ENCODE measurements at places on chromosomes 5 and 9.

- H3K27ac ChIP-seq: no peak overlapping the region
- H3K4me1 ChIP-seq: no peaks in the 10 kb centered on the region
- H3K4me3 ChIP-seq: no peak overlapping the region
- H3K27me3 ChIP-seq: no peaks in the 10 kb centered on the region
- DNase-seq: no peak
- H3K36me3 ChIP-seq: no peaks in the 10 kb centered on the region
These were observed 27.1 kb downstream of the CCDC125 start for GRCh38 chr5:69305512-69305911.

- no peak overlapping the region for H3K27ac ChIP-seq
- H3K36me3 ChIP-seq: no peaks in the 10 kb centered on the region
- no peak overlapping the region for H3K4me3 ChIP-seq
- no peak for DNase-seq
- H3K27me3 ChIP-seq: no peaks in the 10 kb centered on the region
These were observed 536.0 kb downstream of the PDE4D start for GRCh38 chr5:59357381-59357977.

DNA sequence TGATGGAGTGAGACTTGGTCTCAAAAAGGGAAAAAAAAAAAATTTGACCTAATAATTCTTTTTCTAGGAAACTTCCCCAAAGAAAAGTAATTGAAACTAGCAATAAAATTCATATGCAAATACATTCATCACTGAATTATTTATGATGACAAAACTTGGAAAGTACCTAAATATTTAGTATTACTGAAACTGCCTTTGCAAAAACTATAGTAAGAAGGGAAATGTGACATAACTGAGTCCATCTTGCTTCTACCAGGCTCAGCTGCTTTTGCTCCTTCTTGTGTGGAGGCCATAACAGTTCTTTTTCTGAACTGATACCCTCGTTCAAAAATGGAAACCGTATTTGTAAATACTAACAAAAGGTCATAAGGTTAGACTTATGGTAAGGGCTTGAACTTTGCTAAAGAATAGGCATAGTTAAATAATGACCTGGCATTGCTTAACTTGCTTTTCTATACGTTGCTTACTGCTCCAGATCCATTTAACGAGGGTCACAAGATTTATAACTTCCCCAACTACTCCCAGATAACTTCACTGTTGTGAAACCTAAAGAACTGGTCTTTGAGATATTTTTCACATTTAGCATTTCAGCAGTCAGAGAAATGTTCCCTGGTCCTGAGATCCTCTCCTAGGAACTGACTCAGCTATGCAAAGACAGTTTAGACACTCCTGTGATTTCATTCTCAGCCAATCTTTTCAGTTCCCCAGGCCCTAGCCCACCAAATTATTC lies 68.4 kb downstream of the CFAP95 start:
- H3K27me3 ChIP-seq: no peaks in the 10 kb centered on the region
- no peaks in the 10 kb centered on the region for H3K4me1 ChIP-seq
- H3K36me3 ChIP-seq: no peaks in the 10 kb centered on the region
- DNase-seq: no peak
- no peak overlapping the region for H3K27ac ChIP-seq

DNA sequence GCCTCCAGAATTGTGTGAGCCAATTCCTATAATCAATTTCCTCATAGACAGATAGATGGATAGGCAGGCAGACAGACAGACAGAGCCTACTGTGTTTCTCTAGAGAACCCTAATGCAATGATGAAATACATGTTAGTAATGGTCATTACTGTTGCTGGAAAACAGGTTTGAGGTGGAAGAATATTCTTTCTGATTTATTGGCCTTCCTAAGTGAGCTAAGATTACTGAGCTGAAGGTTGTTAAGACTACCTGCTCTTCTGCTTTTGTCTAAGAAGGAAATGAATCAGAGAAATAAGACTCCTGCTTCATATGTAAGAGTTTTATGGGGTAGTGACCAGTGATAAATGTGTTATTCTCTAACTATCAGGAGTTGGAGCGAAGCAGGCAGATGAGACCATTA lies 219.9 kb downstream of the ELAVL2 start:
- H3K27ac ChIP-seq: no peak overlapping the region
- DNase-seq: no peak
- H3K4me3 ChIP-seq: no peak overlapping the region
- H3K36me3 ChIP-seq: no peaks in the 10 kb centered on the region

DNA sequence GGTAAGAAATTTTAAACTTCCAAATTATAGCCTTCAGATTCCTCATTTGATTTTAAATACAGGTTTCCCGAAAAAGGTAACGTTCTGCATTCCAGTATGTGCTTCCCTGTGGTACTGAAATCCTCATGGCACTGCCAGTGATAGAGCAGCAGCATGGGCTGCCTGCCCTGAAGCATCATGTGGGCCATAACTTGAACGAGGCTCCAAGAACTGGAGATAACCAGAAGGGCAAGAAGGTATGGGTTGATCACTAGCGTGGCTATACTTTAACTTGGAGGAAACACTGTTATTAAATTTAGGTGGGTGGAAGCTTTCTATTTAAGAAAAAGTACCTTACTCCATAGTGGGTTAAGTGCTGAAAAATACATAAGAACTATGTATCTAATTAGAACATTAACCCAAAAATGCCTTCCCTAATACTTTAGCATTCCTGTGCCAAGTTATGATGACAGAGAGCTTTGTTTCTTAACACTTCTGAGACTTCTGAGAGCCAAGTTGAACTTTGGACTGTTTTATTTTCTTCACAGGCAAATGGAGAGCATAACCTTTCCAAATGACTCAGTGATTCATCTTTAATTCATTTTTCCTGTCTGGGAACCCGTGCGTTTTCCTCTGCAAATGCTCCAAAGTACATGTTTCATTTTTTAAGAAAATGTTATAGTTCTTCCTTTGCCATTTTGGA lies 191.5 kb upstream of the GNA14 start:
- H3K36me3 ChIP-seq: no peaks in the 10 kb centered on the region
- no peaks in the 10 kb centered on the region for H3K27me3 ChIP-seq
- DNase-seq: peak; percentile 72
- no peaks in the 10 kb centered on the region for H3K4me1 ChIP-seq
- no peak overlapping the region for H3K27ac ChIP-seq
- no peak overlapping the region for H3K4me3 ChIP-seq

DNA sequence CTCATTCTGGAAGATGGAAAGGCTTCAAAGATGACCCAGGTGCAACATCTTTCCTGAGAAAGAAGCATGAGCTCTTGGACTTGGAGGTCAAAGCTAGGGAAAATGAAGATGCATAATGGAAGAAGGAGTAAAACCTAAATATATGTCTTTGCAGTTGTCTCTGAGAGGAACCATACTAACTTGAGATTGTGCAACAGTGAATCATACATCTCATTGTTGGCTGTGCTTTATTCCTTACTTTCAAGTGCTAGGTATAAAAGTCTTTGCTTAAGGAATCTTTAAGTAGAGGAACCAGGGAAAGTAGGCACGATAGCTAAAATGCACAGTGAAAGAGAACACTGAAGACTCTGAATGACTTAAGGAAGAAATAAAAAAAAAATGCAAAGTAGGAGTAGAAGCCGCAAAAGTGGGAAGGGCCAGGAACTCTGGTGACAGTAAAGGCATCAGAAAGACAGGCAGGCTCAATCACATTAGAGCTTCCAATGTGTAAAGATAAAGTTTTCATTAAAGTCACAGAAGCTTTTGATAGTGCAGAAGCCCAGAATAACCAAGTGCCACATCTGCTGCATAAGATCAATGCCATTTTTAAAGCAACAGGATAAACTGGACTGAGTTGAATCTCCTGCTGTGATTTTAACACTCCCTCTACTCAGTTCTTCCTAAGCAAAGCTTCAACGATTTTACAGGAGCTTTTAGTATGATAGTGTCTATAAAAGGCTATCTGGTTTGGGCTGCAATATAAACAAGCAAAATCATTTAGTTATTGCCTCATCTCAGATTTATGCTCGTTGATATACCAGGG lies 432.3 kb upstream of the EDIL3 start:
- H3K27ac ChIP-seq: no peak overlapping the region
- no peaks in the 10 kb centered on the region for H3K27me3 ChIP-seq
- H3K36me3 ChIP-seq: no peaks in the 10 kb centered on the region
- no peak for DNase-seq
- no peaks in the 10 kb centered on the region for H3K4me1 ChIP-seq

- no peaks in the 10 kb centered on the region for H3K4me1 ChIP-seq
- no peaks in the 10 kb centered on the region for H3K36me3 ChIP-seq
- H3K4me3 ChIP-seq: no peak overlapping the region
- DNase-seq: no peak
- no peak overlapping the region for H3K27ac ChIP-seq
These were observed 8.9 kb upstream of the ELOVL7 start for GRCh38 chr5:60852940-60853339.

- no peaks in the 10 kb centered on the region for H3K27me3 ChIP-seq
- H3K27ac ChIP-seq: no peak overlapping the region
- no peaks in the 10 kb centered on the region for H3K36me3 ChIP-seq
- H3K4me1 ChIP-seq: no peaks in the 10 kb centered on the region
These were observed 243.0 kb downstream of the CDH10 start for GRCh38 chr5:24401773-24402172.

DNA sequence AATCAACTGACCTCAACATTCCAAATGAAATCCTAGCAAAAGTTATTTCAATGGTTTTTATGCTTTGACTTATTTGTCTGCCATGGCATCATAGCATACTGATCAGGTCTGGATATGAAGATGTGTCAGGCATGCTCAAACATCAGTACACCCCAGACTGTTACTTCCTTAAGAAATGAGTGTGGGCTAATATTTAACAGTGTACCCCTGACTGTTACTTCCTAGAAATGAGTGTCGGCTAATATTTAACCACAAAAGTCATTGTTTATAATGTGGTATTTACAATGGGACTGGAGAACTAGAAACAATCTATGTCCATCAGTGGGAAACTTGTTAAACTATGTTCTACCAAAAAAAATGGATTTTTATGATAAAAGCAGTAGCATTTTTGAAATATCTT lies 38.1 kb upstream of the HNRNPA0 start:
- no peak overlapping the region for H3K4me3 ChIP-seq
- no peak overlapping the region for H3K27ac ChIP-seq
- no peaks in the 10 kb centered on the region for H3K36me3 ChIP-seq
- H3K27me3 ChIP-seq: no peaks in the 10 kb centered on the region
- no peaks in the 10 kb centered on the region for H3K4me1 ChIP-seq

DNA sequence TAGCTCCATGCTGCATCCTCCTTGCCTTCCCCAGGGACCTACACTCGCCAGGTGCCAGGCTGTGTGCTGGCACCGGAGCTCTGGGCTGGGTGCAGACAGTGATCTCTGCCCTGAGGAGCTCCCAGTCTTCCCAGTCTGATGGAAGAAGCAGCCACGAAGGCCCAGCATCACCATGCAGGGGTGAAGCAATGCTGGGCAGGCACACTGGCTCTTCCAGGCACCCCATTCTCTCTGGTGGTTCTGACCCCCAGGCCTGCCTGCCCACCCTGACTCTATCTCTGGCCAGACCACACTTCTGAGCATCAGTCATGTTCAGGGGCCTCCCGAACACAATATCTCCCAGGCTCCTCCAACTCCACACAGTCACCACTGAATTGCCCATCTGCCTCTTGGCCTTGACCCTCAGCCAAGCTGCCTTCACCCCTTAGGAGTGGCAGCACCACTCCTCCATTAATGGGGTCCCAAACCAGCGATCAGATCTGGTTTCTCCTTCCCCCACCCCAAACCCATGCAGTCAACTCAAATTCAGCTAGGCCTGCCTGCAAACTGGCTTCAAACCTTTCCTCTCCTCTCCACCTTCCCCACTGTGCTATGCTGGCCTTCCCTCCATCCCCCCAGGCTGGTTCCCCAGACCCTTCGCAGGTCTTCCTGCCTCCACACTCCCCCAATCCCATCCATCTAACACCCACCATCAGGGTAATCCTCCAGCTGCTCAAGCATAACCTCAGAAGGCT lies 102.7 kb upstream of the MVB12B start:
- H3K36me3 ChIP-seq: no peaks in the 10 kb centered on the region
- no peak overlapping the region for H3K27ac ChIP-seq
- peaks cover 4% of the 10 kb centered on the region for H3K4me1 ChIP-seq

- no peak overlapping the region for H3K27ac ChIP-seq
- no peak overlapping the region for H3K4me3 ChIP-seq
- no peaks in the 10 kb centered on the region for H3K36me3 ChIP-seq
These were observed 1755.8 kb upstream of the WWC1 start for GRCh38 chr5:166535641-166536040.

DNA sequence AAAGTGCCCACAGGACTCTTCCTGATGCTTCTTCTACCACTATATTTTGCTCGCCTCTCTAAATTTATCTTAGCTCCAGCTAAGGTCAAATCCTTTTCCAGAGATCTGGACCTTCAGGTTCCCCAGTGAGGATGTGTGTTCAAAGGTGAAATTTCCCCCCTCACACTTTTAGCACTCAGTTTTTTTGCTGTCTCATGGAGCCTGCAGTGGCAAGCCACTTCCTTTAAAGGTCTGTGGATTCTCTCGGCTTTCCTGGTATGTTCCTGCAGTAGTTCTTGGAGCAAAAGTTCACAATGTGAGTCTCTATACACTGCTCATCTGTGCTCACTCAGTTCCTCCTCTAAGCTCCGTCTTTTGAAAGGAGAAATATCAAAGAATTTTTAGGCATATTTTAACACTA lies 181.4 kb downstream of the LURAP1L start:
- no peak for DNase-seq
- no peak overlapping the region for H3K27ac ChIP-seq
- no peak overlapping the region for H3K4me3 ChIP-seq
- H3K36me3 ChIP-seq: no peaks in the 10 kb centered on the region
- H3K27me3 ChIP-seq: no peaks in the 10 kb centered on the region
- no peaks in the 10 kb centered on the region for H3K4me1 ChIP-seq

GRCh38 chr5:67957374-67957773 lies 258.2 kb upstream of the PIK3R1 start:
- H3K27ac ChIP-seq: peak overlapping the region; percentile 4
- no peaks in the 10 kb centered on the region for H3K36me3 ChIP-seq
- H3K4me3 ChIP-seq: no peak overlapping the region
- peaks cover 9% of the 10 kb centered on the region for H3K4me1 ChIP-seq
- no peaks in the 10 kb centered on the region for H3K27me3 ChIP-seq

- H3K27ac ChIP-seq: no peak overlapping the region
- H3K27me3 ChIP-seq: peaks cover 12% of the 10 kb centered on the region
- no peaks in the 10 kb centered on the region for H3K36me3 ChIP-seq
- no peak overlapping the region for H3K4me3 ChIP-seq
These were observed 3.0 kb upstream of the DPYSL3 start for GRCh38 chr5:147512659-147513379.

GRCh38 chr9:37559125-37559524 lies 17.1 kb downstream of the FBXO10 start:
- H3K4me3 ChIP-seq: no peak overlapping the region
- DNase-seq: no peak
- peaks cover 2% of the 10 kb centered on the region for H3K36me3 ChIP-seq
- H3K4me1 ChIP-seq: no peaks in the 10 kb centered on the region
- no peak overlapping the region for H3K27ac ChIP-seq
- H3K27me3 ChIP-seq: no peaks in the 10 kb centered on the region

- peak overlapping the region; percentile 40 for H3K27ac ChIP-seq
- H3K4me1 ChIP-seq: peaks cover 94% of the 10 kb centered on the region
- H3K36me3 ChIP-seq: peaks cover 61% of the 10 kb centered on the region
- DNase-seq: no peak
- H3K4me3 ChIP-seq: no peak overlapping the region
These were observed 6.2 kb downstream of the PDLIM4 start for GRCh38 chr5:132263548-132264261.

DNA sequence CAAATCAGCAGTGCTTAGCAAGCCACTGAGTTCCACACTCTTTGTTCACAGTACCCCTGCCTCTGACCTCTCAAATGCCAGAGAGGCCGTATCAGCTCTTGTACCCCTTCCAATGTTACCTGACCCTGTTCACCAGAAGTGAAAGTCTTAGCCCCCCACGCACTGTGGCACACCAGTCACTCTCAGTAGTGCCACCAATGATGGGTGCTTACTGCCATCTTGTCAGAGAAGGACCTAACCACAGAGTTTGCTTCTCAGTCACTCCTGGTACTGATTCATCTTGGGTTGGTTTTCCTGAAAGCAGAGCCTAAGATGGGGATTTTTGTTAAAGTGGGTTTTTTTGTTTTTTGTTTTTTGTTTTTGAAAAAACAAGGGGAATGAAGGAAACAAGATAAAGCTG lies 28.8 kb upstream of the PANK3 start:
- no peak overlapping the region for H3K27ac ChIP-seq
- H3K4me1 ChIP-seq: no peaks in the 10 kb centered on the region
- H3K4me3 ChIP-seq: no peak overlapping the region
- no peak for DNase-seq
